IPS DF 6.9 (cell line): ENCODE measurements at places on chromosomes 3 and 15.

DNA sequence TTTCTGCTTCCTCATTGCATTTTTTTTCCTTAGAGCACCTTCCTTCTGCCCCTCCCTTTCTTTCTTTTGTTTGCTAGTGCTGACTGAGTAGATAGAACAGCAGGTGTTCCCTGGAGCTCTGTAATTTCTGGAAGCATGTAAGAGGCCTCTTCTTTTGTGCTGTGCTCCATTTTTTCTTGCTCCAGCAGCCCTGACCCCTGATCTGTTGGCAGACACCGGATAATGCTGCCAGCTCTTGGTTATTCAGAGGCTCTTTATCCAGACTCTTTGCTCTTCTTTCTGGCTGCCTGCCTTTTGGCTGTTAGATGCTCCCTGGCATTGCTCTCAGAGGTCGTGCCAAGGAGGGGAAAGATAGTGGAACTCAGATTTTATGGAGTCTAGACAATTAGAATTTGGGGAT is 104.4 kb upstream of the RBMS3 start:
- no peak for DNase-seq

DNA sequence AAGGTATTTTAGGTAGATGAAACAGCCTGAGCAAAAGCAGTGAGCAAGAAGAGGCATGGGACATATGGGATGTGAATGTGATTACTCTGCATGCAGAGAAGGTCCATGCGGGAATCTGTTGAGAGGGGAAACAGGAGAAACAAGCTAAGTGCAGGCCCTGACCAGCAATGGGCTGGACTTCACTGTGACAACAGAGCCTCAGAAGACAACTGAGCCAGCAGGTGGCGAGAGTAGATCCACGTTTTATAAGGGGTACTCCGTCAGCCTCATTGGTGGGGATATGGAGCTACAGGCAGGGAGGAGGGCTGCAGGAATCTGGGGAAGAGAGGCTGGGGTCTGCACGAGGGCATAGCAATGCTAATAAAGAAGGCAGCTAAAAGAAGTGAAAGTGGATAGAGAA is 405.9 kb upstream of the LMCD1 start:
- peak; percentile 50 for DNase-seq

DNA sequence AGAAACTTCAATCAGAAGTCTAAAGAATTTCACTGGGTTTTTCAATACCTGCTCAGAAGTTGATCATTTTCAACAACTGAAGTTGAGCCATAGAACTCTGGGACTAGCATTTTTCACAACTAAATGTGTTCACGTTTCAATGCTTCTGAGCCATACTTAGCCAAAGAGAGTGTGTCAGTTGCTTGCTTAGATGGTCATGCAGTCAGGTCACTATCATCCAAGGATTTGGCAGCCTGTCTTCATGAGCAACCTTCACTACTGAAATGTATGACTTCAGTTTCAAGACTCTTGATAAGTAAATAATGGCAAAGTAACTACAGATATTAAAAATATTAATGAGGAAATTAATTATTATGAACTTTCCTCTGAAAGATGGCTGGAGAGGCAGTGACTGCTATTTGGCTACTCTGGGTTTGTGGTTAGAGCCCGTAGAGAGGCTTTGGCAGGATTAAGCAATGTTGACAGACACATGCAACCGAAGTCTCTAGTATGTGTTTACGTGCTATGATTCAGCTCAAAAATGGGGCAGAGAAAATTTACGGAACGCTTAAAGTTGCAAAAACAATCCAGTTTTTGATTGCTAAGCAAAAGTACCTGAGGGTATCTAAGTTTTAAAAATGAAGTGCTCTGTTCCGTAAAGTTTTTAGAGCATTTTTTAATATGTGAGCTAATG is 133.8 kb downstream of the GMNC start:
- no peak for DNase-seq

DNA sequence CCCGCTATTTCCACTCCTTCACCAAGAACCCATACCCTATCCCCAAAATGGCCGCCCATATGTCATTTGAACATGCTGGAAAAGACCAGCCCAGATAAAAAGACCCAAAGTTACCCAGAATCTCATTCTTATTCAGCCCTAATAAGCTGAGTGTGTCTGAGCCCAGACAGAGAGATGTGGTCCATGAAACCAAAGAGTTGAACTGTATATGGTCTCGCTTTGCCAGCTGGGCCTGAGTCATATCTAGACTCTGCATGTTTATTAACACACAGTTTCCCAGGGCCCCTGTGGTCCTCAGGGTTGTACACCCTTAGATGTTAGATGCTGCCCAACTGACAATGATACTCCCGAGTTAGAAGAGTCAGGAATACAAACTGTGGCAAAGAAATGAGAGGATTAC is 201.9 kb upstream of the STRIT1 start:
- no peak for DNase-seq

DNA sequence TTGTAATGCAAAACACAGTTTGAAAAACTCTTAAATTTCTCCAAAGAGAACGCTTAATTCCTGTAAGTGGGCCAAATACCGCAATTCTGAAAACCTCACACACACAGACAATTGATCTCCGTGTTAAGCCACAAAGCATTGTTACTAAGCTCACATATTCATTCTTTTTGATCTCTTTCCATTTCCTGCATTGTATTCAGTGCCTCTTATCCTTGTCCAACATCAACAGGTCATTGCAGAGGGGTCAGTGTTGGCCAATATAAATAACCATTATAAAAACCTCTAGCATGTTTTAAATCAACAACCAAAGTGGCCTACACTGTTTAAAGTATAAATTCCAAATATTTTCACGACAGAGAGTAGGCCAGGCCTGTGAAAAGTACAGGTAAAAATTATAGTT is 171.1 kb downstream of the PDZRN3 start:
- no peak for DNase-seq

DNA sequence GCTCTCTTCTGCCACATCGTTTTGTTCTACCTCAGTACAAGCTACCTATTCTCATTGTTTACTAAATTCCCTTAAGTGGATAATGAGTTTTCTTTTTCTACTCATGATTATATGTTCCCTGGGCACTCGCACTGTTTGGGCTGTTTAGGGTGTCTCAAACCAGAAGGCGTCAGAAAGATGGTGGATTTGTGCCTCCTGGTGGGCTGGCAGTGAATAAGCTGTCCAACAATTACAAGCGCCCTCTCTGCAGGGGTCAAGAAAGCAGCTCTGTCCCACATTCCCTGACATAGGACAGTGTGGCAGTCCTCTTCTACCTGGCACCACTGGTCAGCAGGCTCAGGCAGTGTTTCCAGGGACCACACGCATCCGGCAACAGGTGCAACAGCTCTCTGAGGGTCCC is 173.4 kb upstream of the PPP2R3A start:
- DNase-seq = peak; percentile 9

GRCh38 chr15:79987569-79987955 is 16.6 kb upstream of the BCL2A1 start:
- no peak for DNase-seq

DNA sequence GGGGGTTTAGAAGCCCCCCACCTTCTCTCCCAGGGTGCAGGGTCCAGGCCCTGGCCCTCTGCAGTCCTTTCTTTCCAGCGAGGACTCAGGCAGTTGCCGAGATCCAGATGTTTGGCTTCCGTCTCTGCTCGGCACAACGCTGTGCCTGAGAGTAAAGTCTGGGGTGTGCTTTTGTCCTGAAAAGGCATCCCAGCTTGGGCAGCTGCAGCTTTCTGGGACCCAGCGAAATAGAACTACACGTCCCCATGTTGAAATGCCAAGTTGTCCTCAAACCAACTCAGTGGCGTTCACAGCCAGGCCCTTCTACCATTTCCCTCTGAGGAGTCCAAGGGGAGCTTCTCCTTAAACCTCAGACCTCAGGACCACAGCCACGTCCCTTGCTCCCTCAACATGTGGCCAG is 23.1 kb downstream of the FGD5 start:
- DNase-seq = no peak

DNA sequence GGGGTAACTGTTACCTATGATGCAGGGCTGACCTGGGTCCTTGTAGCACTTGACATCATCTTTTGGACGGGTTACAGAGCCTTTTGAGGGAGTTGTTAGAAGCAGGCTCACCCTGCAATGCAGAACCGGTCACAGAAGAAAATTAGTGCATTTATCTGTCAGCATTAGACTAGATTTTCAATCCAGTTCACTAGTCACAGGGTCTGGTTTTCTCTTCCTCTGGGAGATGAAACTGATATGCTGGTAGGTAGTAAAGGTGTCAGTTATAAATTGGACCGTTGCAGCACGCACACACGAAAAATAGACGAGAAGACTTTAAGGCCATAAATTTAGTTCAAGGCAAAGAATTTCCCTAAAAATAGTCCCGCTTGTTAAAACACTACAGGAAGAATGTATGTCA is 532.3 kb upstream of the ATP11B start:
- DNase-seq = no peak

GRCh38 chr3:131699001-131699400 is 196.2 kb upstream of the MRPL3 start:
- DNase-seq = no peak

GRCh38 chr15:69934607-69935006 is 163.1 kb downstream of the TLE3 start:
- DNase-seq = no peak

DNA sequence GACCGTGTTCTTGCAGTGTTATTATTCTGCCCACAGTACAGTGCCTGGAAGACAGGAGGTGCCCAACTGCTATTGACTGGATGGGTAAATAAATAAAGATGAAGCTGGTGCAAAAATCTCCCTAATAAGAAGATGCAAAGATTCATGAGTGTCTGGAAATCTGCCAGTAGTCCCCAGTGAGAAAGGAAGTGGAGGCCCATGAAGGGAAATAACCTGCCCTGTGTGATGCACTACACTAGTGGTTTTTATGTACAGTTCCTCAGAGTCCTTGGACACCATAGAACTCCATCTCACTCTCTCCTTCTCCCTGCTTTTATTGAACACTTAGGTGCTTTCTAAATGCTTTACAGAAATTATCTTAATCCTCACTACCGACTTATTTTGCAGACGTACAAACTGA is 8.3 kb upstream of the SUCLG2 start:
- DNase-seq = no peak
